ENCODE measurements at places on chromosomes 1 and 21. TPM values are rescaled to one million over a fixed set of nuclear protein-coding genes. Genes with fewer than 3 reads are reported as not detected.

DNA sequence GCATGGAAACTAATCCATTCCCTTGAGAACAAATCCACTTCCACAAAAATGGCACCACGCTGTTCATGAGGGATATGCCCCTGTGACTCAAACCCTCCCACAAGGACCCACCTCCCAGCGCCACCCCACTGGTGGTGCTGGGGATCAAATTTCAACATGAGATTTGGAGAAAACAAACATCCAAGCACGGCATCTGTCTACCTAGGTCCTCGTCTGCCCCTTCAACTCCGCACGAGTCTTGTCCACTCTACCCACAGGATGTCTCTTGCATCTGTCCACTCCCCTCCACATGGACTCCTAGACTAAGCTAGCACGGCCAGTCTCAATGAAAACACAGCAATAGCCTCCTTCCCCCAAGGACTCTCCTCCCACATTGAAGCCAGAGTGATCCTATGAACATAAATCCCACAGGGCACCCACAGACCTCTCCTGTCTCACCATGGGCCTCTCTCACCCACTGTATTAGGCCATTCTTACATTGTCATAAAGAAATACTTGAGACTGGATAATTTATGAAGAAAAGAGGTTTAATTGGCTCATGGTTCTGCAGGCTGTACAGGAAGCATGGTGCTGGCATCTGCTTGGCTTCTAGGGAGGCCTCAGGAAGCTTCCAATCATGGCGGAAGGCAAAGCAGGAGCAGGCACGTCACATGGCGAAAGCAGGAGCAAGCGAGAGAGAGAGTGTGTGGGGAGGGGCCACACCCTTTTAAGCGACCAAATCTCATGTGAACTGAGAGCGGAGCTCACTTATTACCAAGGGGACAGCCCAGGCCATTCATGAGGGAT, 101.4 kb downstream of the TOMM20 start:
- no peaks in the 10 kb centered on the region for H3K27me3 ChIP-seq
- H3K36me3 ChIP-seq, result no peaks in the 10 kb centered on the region
- DNase-seq, result no peak
- peaks cover 8% of the 10 kb centered on the region for H3K4me1 ChIP-seq
- no peak overlapping the region for H3K4me3 ChIP-seq
- no peak overlapping the region for H3K27ac ChIP-seq

DNA sequence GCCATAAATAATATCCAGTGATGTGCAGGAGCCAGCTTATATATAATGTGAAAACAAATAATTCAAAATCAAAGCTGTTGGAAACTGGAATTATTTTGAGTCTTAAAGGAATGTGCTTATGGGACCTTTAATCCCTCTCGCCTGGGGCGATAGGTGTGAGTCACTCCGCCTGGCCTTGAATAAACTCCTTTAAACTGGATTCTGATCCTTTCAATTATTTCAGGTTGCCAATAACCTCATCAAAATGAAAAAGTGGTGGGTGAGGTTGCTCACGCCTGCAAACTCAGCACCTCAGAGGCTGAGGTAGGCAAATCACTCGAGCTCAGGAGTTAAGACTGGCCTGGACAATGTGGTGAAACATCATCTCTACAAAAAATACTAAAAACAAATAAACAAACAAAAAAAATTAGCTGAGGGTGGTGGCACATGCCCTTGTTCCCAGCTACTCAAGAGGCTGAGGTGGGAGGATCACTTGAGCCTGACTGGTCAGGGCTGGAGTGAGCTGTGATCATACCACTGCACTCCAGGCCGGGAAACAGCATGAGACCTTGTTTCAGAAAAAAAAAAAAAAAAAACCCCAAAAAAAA, 11.4 kb upstream of the SLC2A5 start:
- DNase-seq, result no peak
- H3K27ac ChIP-seq, result peak overlapping the region; percentile 28
- peaks cover 11% of the 10 kb centered on the region for H3K4me1 ChIP-seq

- DNase-seq, result no peak
- H3K4me3 ChIP-seq, result no peak overlapping the region
- H3K36me3 ChIP-seq, result no peaks in the 10 kb centered on the region
Measured at GRCh38 chr1:203028784-203029553, 2.7 kb downstream of the PPFIA4 start.

GRCh38 chr1:35629051-35629450, 12.3 kb downstream of the PSMB2 start:
- DNase-seq, result peak; percentile 15
- H3K4me1 ChIP-seq, result peaks cover 4% of the 10 kb centered on the region
- H3K27ac ChIP-seq, result no peak overlapping the region
- no peaks in the 10 kb centered on the region for H3K36me3 ChIP-seq
- H3K27me3 ChIP-seq, result no peaks in the 10 kb centered on the region

GRCh38 chr1:41742219-41742618, 176.5 kb downstream of the HIVEP3 start:
- no peaks in the 10 kb centered on the region for H3K36me3 ChIP-seq
- no peaks in the 10 kb centered on the region for H3K4me1 ChIP-seq
- H3K27ac ChIP-seq, result no peak overlapping the region
- H3K27me3 ChIP-seq, result no peaks in the 10 kb centered on the region
- no peak for DNase-seq

- no peaks in the 10 kb centered on the region for H3K27me3 ChIP-seq
- H3K36me3 ChIP-seq, result no peaks in the 10 kb centered on the region
- no peak for DNase-seq
- H3K4me3 ChIP-seq, result no peak overlapping the region
- H3K4me1 ChIP-seq, result no peaks in the 10 kb centered on the region
Measured at GRCh38 chr1:83716641-83717040, 282.3 kb downstream of the TTLL7 start.

DNA sequence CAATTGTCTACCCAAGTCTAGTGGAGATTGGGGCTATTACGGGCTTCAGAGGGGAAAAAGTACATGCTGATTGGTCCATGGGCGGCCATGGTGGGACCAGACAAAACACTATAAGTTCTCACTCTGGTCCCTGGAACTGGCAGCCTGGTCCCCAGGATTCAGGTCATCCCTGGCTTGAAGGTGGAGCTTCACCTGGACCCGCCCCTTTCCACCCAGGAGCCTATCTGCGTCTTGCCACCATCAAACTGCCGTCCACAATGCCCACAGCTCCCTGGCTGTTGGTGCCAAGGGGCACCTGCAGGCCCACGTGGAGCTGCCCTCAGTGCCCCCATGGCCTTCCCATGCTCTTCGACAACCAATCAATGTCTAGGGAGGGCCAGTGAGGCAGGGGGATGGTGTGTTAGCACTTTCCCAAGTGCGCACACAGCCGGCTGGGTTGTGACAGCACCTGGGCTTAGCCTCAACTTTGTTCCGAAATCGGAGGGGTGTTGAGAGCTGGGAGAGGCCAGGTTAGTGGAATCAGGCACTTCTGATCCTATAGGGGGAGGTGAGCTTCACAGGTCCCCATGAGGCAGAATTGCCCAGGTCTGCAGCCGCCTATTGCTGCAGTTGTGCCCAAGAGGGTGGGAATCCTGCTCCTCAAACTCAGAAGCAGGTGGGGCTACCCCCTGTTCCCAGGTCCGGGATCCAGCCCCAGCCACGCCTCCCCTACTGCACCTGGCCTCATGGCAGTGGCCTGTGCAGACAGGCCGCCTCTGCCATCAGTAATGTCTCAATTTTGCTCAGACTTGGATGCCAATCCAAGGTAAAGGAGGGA, 1369.4 kb upstream of the PRMT6 start:
- no peak overlapping the region for H3K4me3 ChIP-seq
- no peak for DNase-seq
- no peaks in the 10 kb centered on the region for H3K36me3 ChIP-seq

- no peak overlapping the region for H3K4me3 ChIP-seq
- H3K4me1 ChIP-seq, result no peaks in the 10 kb centered on the region
- peaks cover 13% of the 10 kb centered on the region for H3K27me3 ChIP-seq
- H3K36me3 ChIP-seq, result no peaks in the 10 kb centered on the region
Measured at GRCh38 chr1:163072658-163073057, 3.5 kb downstream of the RGS4 start.

Gene USH2A
- 0.20 TPM for total RNA-seq

DNA sequence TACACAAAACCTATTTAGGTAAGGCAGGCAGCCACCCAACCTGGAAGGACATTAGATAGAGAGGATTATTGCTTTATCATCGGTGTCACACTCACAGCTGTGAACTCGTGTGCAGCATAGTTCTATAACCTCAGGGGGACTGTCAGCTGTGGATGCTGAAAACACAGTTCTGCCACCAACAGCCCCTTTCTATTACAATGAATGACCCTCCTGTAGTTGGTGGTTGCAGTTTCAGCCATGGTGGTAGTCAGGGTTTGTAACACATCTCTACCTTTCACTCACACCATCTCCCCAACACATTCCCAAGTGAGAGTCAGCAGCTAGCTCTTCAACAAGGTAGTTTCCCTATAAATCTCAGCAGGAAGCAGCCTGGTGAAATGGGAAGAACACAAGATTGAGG, 136.8 kb downstream of the ZC3H11B start:
- H3K4me3 ChIP-seq, result no peak overlapping the region
- H3K27ac ChIP-seq, result no peak overlapping the region
- no peaks in the 10 kb centered on the region for H3K4me1 ChIP-seq
- no peak for DNase-seq
- no peaks in the 10 kb centered on the region for H3K36me3 ChIP-seq

Gene FAM177B
- 0.40 TPM for total RNA-seq

GRCh38 chr1:148355976-148356375, 127.1 kb downstream of the PPIAL4G start:
- H3K4me3 ChIP-seq, result no peak overlapping the region
- H3K4me1 ChIP-seq, result peaks cover 6% of the 10 kb centered on the region
- H3K27ac ChIP-seq, result no peak overlapping the region
- DNase-seq, result no peak
- H3K27me3 ChIP-seq, result peaks cover 67% of the 10 kb centered on the region

- no peaks in the 10 kb centered on the region for H3K4me1 ChIP-seq
- no peak overlapping the region for H3K27ac ChIP-seq
- DNase-seq, result no peak
Measured at GRCh38 chr1:77016386-77016985, 149.2 kb downstream of the ST6GALNAC5 start.

DNA sequence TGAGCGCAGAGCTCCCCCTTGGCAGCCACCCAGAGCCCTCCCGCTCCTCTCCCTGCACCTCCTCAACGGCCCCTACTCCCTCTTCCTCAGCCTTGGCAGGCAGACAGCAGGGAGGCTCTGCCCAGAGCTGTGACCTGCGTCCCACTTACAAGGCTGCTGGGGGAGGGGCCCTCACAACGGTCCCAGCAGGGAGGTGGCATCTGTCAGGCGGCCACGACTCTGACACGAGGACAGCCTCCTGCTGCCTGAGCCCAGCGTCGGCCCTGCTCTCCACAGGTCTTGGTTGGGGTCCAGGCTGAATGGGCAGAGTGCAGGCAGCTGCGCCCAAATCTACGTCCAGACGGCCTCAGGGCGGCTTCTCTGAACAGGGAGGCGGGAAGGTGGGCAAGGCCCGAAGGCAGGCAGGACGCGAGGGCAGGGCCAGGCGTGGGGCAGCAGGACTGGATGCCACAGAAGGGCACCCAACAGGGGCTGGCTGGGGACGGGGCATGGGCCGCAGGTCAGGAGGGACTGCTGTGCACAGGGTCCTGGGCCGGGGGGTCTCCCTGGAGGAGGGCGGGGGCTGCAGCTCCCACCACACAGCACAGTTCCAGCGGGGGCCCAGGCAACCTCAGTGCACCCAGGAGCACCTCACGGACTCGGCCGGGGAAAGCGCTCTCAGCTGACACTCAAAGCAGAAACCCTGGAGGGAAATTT, 7.5 kb downstream of the SLC19A1 start:
- H3K4me3 ChIP-seq, result no peak overlapping the region
- peaks cover 10% of the 10 kb centered on the region for H3K4me1 ChIP-seq
- H3K27me3 ChIP-seq, result no peaks in the 10 kb centered on the region
- no peaks in the 10 kb centered on the region for H3K36me3 ChIP-seq

GRCh38 chr1:1268284-1268682, 5.4 kb downstream of the UBE2J2 start:
- H3K36me3 ChIP-seq, result no peaks in the 10 kb centered on the region
- no peak overlapping the region for H3K27ac ChIP-seq
- peaks cover 22% of the 10 kb centered on the region for H3K4me1 ChIP-seq
- H3K27me3 ChIP-seq, result no peaks in the 10 kb centered on the region
- no peak for DNase-seq

Measured in hepatocyte (in vitro differentiated cells).